Naive thymus-derived CD8-positive, alpha-beta T cell (primary cell): ENCODE measurements at places on chromosomes 4 and X.

- no peak overlapping the region for H3K4me3 ChIP-seq
- H3K4me1 ChIP-seq, result peaks cover 4% of the 10 kb centered on the region
- DNase-seq, result no peak
- peaks cover 29% of the 10 kb centered on the region for H3K27me3 ChIP-seq
Measured at GRCh38 chr4:57194068-57194611, 84.0 kb upstream of the IGFBP7 start.

DNA sequence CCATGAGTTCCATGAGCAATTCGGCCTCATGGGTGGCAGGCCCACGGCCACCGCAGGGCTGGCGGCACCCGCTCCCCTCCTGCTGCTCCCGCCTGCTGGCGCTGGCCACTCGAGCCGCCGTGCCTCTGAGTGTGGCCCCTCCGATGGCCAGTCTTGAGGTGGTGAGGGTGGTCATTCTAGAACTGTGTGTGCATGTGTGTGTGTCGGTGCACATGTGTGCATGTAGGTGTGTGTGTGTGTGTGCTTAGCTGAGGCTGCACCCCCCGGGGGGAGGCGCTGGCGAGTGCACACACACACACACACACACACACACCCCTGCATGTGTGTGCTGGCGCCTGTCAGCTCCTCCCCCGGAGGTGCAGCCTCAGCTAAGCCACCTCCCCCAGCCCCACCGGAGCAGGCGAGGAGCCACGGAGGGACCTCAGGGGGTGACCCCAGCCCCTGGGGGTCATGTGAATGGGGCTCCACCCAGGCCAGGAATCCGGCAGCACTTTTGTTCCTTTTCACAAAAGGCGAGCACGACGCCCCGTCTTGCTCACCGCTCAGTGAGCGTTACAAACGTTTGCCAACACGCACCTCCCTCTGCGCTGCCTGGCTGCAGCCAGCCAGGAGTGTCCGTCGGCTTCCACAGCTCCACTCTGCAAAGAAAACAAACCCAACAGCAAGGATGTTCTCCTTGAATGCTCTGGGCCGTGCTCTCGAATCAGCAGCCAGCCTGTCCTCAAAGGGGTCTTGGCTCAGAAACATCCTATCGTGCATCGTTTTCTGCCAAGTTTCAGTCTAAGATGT is 29.9 kb downstream of the FGFRL1 start:
- DNase-seq, result no peak
- no peaks in the 10 kb centered on the region for H3K36me3 ChIP-seq
- peaks cover 20% of the 10 kb centered on the region for H3K27me3 ChIP-seq
- no peaks in the 10 kb centered on the region for H3K4me1 ChIP-seq
- H3K27ac ChIP-seq, result peak overlapping the region; percentile 48

GRCh38 chr4:174056959-174057358 is 226.5 kb downstream of the FBXO8 start:
- no peak for DNase-seq
- H3K4me3 ChIP-seq, result no peak overlapping the region
- H3K4me1 ChIP-seq, result no peaks in the 10 kb centered on the region
- no peak overlapping the region for H3K27ac ChIP-seq
- H3K36me3 ChIP-seq, result no peaks in the 10 kb centered on the region

DNA sequence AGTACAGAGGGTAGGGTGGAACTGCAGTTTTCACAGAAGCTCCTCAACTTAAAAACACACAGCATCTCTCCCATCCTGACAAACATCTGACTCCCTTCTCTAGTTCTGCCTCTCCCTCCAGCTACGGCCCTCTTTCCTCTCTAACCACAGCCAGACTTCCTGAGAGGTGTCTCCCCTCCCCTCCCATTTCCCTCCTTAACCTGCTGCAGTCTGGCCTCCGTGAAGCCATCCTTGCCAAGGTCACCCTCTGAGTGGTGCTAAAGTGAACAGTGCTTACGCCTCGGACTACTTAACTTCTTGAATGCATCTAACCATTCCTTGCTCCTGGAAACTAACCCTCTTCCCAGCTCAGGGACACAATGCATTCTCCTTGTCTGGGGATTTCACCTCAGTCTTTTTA is 53.3 kb downstream of the RTL5 start:
- peaks cover 17% of the 10 kb centered on the region for H3K4me1 ChIP-seq
- no peak for DNase-seq
- no peak overlapping the region for H3K4me3 ChIP-seq
- H3K36me3 ChIP-seq, result no peaks in the 10 kb centered on the region

DNA sequence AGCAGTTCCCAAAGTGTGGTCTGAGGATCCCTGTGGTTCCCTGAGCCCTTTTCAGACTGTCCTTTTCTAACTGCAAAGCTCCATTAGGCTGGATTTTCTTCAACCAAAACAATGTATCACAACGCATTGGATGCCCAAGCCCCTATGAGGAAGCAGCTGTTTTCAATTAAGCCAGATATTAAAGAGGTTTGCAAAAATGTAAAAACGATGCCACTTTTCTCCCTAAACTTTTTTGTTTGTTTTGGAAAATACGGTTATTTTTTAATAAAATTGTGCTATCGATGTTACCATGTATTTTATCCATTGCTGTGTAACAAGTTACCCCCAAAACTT is 170.4 kb upstream of the BCOR start:
- H3K27ac ChIP-seq, result no peak overlapping the region
- no peak overlapping the region for H3K4me3 ChIP-seq
- DNase-seq, result no peak
- peaks cover 6% of the 10 kb centered on the region for H3K4me1 ChIP-seq

DNA sequence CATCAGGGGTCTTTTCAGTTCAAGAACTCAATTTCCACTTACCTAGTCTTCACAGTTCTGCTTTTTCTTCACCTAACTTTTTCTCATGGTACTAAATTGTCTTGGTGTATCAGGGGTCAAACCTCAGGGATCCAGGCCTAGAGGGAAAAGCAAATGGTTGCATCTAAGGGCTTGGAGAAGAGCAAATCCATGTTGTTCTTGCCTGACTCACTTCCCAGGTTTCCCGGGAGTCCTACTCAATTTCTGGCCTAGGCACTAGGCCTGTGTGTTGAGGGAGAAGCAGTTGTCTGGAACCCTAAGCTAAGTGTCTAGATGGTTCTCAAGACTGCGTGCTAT is 191.9 kb upstream of the STK26 start:
- H3K27ac ChIP-seq, result peak overlapping the region; percentile 66
- no peak for DNase-seq
- no peaks in the 10 kb centered on the region for H3K36me3 ChIP-seq
- no peaks in the 10 kb centered on the region for H3K27me3 ChIP-seq
